Activated CD8-positive, alpha-beta memory T cell treated with anti-CD3 and anti-CD28 coated beads for 4 hours (primary cell): ENCODE measurements at places on chromosomes 11 and 22.

- no peak for DNase-seq
Observed at GRCh38 chr11:17132654-17133053, 55.2 kb upstream of the RPS13 start.

DNA sequence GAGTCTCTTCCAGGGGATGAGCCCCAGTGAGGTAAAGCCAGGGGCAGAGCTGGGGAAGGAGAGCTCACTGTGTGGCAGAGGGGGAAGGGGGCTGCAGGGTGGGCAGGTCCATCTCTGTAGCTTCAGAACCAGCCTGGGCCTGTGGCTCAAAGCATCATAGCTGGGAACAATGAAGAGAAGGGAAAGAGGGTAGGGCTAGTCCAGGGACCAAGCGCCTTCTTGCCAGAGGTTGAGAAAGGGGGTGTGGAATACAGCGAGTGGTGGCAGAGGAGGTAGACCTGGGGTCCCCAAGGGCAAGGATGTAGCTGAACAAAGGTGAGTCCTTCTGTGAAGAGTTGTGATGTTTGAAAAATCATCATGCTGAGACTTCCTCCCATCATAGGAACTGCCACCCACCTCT, 1.2 kb upstream of the PLA2G3 start:
- no peak for DNase-seq

DNA sequence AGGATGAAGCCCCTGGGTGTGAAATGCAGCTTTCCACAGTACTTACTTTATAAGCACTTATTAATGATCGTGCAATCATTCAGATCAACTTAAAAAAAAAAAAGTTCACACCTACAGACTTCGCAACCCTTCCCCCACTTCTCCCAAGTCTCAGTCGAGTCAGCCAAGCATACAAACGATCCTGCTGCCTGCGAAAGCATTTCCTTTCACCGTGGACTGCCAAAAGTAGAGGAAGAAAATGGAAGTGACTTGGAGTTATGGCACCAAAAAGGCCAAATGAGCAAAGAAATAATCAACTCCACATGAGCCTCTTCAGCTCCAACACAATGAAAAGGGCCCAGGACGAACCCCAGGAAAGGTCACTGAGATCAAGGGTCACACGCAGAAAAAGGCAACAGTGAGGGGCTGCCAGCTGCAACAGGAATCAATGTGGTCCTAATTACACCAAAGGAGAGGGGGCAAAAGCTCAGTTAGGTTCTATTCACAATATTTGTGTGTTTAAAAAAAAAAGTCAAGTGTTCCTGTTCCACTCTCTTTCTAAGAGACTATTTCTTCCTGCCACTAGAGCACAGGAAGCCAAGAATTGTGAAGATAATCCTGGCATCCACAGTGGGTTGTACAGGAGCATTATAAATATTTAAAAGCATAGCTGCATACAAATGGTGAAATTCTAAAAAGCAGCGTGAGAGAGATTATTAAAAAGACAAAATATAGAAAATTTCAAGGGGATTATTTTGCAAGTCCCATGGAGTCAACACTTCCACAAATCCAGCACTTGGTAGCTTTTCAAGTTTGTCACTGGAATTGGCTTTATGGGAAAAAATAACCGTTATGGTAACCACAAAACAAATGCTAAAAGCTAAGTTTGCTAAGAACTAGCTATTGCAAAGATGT, 28.4 kb downstream of the CDON start:
- no peak for DNase-seq

- DNase-seq, result no peak
Observed at GRCh38 chr22:22364207-22364606, 119.6 kb downstream of the VPREB1 start.

GRCh38 chr11:14455648-14456430, 43.8 kb downstream of the COPB1 start:
- no peak for DNase-seq

DNA sequence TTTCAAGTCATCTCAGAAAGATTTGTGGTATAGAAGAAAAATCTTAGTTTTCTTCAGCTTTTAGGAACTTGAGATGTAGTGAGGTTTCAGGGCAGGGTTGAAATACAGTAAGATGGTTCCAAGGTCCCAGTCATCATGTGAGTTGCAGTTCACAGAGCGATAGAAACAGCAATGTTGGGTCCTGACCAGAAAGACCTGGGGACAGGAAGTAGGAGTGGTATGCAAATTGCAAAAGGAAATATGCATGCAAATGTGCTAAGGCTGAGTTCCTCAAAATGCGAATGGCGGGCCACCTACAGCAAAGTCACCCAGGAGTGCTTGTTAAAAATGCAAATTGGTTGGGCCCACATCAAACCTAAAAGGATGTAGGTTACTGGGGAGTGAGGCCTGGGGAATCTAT, 1032.7 kb upstream of the TENM4 start:
- DNase-seq, result no peak

DNA sequence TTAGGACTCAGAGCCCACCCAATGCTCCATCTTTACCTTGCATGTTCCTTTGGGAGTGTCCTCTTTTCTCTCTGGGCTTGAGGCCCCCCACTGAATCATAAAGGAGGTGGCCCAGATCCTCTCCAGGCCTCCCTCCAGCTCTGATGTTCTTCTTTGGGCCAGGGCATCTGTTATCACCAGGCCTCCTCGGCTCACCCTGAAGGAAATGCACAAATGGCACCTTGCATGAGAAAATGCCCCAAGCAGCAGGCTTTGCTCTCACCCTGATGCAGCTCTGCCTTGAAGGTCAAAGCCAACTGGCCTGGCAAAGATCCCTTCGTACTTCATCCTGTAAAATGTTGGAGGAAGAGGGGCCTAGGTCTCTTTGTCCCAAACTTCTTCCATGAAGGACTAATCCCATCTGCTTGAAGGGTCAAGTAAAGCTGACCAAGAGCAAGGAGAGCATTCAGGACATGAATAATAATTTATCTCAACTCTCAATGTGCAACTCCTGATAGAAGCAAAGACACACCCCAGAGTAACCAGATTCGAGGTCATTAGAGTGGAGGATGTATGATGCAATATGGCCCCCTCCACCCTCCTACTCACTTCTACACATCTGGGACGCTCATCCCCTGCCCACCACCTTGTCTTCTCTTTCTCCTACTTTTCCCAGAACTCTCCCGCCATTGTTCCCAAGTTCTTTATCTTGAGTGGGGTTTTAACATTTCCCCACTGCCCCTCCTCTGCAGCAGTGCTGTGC, 9.5 kb downstream of the APOL6 start:
- no peak for DNase-seq

GRCh38 chr11:38272376-38272775, 1674.3 kb upstream of the RAG2 start:
- DNase-seq, result no peak

- no peak for DNase-seq
Observed at GRCh38 chr11:115941481-115941993, 437.3 kb upstream of the CADM1 start.

- DNase-seq, result no peak
Observed at GRCh38 chr22:44336962-44337677, 24.4 kb upstream of the SHISAL1 start.
